ENCODE measurements at places on chromosomes 12 and 14.
A peak's percentile ranks its signal among the peaks of the same experiment; 100 is the strongest.

GRCh38 chr12:16119618-16120415, 157.7 kb downstream of the SLC15A5 start:
- no peak for DNase-seq

- peak; percentile 26 for DNase-seq
These were observed 31.9 kb downstream of the CCDC91 start for GRCh38 chr12:28222081-28222700.

- no peak for DNase-seq
These were observed 186.5 kb downstream of the NELL2 start for GRCh38 chr12:44689587-44689986.

DNA sequence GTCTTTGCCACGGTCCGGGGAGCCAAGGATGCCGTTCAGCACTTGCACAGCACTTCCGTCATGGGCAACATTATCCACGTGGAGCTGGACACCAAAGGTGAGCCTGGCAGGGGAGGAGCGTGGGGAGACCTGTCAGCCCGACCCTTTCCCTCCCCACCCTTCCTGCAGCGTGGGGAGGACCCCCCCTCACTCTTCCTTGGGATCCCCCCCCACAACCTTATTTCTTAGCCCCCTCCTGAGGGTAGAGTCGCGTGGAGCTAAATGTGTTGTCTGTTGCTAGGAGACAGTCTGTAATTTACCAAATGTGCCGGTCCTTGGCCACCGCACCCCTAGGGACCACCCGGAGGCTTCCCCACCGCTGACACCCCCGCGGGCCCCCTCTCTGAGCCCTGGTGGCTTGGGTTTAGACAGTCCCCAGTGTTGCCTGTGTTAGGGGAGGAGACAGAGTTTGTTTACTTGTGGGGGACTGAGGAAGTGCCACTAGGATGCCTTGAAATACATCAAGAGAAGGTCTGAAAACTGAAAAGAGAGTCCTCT, 2.3 kb downstream of the SETD1B start:
- DNase-seq: no peak

DNA sequence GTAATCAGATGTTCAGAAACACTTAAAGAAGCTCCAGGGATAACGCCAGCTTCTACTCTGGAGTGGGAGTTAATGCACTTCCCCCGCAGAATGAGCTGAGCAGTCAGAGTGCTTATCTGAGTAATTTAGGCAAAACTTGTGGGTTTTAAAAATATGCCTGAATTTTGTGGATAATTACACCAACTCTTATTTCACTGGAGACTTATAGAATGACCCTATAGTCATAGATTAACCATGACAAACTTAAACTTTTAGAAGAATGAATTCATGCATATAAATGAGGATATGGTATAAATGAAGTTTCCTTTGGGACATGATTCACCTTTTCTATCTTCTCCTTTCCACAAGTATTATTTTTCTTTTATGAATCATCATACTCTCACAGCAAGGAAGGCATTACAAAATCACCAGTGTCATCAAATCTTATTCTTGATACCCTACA, 241.1 kb upstream of the FBXO33 start:
- no peak for DNase-seq

DNA sequence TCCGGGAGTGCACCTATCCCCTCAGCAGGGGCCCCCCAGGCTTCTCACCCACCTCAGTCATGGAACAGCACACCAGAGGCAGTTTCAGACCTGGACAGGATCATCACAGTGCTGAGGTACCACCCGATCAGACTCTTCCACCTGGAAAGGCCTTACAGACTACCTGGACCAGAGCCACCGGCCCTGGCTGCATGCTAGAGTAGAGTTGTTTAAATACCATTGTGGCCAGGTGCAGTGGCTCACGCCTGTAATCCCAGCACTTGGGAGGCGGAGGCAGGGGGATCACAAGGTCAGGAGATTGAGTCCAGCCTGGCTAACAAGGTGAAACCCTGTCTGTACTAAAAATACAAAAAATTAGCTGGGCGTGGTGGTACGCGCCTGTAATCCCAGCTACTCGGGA, 61.5 kb downstream of the TSPAN11 start:
- DNase-seq: no peak

GRCh38 chr12:71854594-71854993, 15.0 kb downstream of the TBC1D15 start:
- DNase-seq: no peak

- no peak for DNase-seq
These were observed 8.2 kb downstream of the NOC4L start for GRCh38 chr12:132152411-132152821.

DNA sequence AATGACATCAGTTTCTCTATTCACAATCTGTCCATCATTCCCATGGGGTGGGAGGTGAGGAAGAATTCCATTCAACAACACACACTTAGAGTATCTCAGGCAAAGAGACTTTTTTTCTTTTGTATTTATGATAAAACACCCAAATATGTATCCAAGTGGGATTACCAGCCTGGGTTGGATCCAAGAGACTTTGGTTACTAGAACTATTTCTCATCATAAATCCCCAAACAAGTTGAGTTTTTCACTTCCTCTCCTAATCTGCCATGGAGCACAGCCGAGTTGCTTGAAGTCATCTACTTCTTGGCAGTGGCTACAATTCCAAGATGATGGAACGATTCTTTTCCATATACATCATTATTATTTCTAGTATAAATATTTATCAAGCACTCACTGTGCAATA, 209.2 kb upstream of the HMGA2 start:
- DNase-seq: no peak

- no peak for DNase-seq
These were observed 590 bp upstream of the CEBPE start for GRCh38 chr14:23119363-23120327.

- DNase-seq: no peak
These were observed 34.7 kb downstream of the PTGER2 start for GRCh38 chr14:52348776-52349175.

- DNase-seq: no peak
These were observed 298.1 kb upstream of the PRICKLE1 start for GRCh38 chr12:42887657-42888056.

GRCh38 chr14:72986214-72986613, 40.7 kb downstream of the ZFYVE1 start:
- no peak for DNase-seq

DNA sequence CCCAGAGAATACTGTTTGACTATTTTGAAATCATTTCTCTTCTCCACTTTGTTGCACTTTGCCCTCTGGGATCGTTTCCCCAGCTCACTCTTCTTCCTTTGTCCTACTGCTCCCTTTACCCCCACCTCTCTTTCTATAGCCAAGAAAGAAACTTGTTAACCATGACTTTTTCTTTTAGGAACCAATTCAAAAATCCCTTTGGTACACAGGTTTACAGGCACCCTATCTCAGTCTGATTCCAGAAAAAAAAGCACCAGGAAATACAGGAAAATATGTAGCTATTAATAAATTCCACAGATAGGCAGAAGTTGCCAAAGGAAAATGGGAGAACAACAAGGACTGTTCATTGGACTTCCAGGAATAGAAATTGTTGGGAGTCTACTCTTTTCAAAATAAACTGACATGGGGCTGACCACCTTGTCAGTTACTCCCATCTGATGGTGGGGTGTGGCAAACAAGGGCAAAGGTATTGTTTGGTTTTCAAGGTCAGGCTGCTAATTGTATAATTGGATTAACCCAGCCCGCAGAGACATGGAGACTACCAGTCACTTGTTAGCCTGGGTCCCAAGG, 82.4 kb downstream of the CRADD start:
- no peak for DNase-seq

- DNase-seq: no peak
These were observed 76.6 kb downstream of the EMP1 start for GRCh38 chr12:13273097-13273496.

DNA sequence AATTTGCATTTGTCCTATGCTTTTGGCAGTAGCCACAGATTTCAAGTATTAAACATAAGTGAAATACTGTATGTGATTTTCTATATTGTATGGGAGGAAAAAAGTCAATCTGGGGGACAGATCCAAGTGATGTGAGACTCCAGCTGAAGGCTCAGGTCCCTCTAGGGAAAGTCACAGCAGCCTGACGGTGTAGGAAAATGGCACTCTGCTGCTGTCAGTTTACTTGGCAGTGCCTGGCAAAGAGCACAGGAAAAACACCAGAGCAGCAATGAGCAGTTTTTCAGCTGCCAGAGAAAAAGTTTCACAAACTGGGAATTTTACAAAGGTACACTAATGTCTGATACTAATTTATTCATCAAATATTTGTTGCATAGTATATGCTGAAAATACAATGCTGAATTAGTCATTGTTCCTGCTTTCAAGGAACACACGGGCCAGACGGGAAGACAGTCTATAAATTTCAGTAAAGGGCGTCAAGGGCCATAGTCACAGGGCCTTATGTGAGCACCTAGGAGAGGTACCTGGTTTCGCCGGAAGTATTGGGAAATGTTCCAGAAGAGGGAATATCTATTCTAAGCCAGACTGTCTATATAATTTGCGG, 66.2 kb upstream of the SLC38A2 start:
- no peak for DNase-seq

- DNase-seq: no peak
These were observed 238.4 kb downstream of the MED13L start for GRCh38 chr12:116039081-116039480.

GRCh38 chr12:47863467-47863866, 41.3 kb downstream of the VDR start:
- DNase-seq: no peak
